ENCODE measurements at places on chromosomes 1 and 21.

DNA sequence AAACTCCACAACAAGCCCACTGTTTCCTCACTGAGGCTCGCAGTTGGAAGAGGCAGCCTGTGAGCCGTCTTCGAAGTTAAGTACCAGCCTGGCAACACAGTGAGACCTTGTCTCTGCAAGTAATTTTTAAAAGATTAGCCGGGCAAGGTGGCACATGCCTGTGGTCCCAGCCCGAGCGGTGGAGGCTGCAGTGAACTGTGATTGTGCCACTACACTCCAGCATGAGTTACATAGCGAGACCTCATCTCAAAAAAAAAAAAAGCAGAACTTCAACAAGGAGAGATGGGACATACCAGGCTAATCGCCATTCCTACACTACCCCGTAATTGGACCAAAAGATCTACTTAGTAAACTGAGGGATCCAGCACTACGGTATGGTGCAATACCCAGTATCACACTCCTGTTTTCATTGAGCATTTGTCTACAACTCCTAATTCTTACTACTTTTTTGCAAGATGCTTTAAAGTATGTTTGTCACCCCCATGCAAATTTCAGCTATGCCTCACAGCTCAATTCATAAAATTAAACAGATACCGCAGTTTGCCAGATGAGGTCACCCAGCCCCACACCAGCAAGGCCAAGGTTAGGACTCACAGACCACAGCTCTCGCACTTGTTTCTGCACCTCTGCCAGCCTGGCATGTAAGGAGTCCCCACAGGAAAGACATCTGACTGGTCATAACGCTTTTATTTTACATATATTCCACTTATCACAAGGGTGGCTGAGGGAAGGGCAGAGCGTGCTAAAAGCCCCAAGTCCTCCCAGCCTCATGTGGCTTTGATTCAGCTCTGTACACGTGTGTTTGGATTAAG, 21.0 kb downstream of the SDE2 start:
- DNase-seq: no peak

DNA sequence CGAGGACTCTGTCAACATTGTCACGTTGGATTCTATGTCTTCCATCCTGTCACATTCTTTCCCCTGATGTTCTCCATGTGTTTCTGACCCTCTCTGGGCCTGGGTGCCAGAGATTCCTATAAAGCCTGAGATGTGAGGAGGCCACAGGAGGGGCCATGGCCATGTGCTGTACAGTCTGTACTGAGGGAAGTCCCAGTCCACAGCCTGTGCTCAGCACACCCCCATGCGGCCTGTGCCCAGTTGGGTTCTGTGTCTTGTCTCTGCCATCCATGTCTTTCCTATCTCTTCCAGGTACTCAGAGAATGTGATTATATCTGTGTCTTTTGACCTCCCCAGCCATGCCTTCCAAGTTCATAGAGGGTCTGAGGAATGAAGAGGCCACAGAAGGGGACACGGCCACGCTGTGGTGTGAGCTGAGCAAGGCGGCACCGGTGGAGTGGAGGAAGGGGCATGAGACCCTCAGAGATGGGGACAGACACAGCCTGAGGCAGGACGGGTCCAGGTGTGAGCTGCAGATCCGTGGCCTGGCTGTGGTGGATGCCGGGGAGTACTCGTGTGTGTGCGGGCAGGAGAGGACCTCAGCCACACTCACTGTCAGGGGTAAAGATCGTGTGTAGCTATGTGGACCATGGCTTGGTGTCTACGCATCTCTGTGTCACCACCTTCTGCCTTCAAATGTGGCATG, 86.1 kb downstream of the OBSCN start:
- DNase-seq: no peak

DNA sequence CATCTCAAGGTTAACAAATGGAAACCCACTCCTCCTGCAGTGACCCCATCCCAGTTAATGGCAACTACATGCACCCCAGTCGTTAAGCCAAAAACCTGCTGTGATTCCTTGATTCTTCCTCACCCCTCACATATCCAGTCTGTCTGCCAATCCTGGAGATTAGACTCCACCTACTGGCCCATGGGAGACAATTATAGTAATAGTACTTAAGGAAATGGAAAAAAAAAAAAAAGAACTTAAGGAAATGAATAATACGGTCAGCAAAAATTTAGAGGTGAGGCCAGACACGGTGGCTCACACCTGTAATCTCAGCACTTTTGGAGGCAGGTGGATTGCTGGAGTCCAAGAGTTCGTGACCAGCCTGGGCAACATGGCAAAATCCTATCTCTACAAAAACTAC, 7.0 kb downstream of the NOL9 start:
- peak; percentile 9 for DNase-seq

GRCh38 chr21:18424276-18424675, 20.7 kb upstream of the TMPRSS15 start:
- DNase-seq: no peak

DNA sequence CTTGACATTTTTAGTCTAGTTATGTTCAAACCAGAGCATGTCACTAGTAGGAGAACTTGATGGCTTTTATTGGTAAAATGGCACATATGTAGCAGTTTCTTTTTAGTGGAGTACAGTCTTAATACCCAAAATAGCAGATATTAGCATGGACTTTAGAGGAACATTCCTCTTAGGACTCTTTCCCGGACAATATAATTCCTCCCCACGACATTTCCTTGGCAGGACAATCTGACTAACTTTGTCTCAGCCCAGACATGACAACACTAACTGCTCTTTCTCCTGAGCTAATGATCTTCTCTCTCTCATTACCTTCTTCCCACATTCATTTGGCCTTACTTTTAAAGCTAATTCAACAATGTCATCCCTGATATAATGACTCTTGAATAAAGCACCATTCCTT, 62.5 kb downstream of the ADAMTS1 start:
- DNase-seq: no peak

GRCh38 chr1:244963231-244963826, 99.0 kb upstream of the HNRNPU start:
- no peak for DNase-seq

GRCh38 chr21:45463871-45464270, 58.9 kb downstream of the COL18A1 start:
- no peak for DNase-seq
